ENCODE measurements at places on chromosomes 12 and 14.

GRCh38 chr12:110102255-110102654 lies 21.9 kb upstream of the IFT81 start:
- no peaks in the 10 kb centered on the region for H3K27me3 ChIP-seq
- no peaks in the 10 kb centered on the region for H3K36me3 ChIP-seq
- no peak overlapping the region for H3K27ac ChIP-seq
- peaks cover 3% of the 10 kb centered on the region for H3K4me1 ChIP-seq

DNA sequence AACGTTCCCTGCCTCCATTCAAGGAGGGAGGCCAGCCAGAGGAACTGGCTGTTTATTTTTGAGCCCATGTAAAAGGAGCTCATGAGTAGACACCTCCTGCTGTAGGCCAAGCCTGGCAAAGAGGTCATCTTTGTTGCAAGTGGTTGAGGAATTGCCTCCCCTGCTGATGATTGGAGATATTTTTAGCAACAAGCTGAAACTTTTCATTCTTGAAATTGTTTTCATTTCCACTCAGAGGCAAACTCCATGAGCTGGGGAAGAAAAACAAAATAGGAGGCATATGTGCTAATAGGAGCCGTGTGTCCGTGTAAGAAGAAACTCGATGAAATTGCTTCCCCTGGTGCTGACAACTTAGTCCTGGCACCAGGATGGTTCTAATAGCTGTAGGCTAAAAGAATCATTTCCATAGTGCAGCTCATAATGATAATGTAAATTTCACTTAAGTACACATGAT lies 440.1 kb upstream of the FAR2 start:
- H3K36me3 ChIP-seq, result no peaks in the 10 kb centered on the region
- no peak for DNase-seq
- no peak overlapping the region for H3K4me3 ChIP-seq
- H3K4me1 ChIP-seq, result no peaks in the 10 kb centered on the region
- H3K27ac ChIP-seq, result no peak overlapping the region

- H3K4me3 ChIP-seq, result no peak overlapping the region
- peaks cover 56% of the 10 kb centered on the region for H3K27me3 ChIP-seq
- no peaks in the 10 kb centered on the region for H3K4me1 ChIP-seq
- no peak overlapping the region for H3K27ac ChIP-seq
- no peaks in the 10 kb centered on the region for H3K36me3 ChIP-seq
- DNase-seq, result no peak
Measured at GRCh38 chr14:101131451-101131916, 228.0 kb upstream of the RTL1 start.

GRCh38 chr12:27025116-27025515 lies 2.8 kb downstream of the MED21 start:
- H3K4me3 ChIP-seq, result no peak overlapping the region
- peaks cover 12% of the 10 kb centered on the region for H3K4me1 ChIP-seq
- H3K27ac ChIP-seq, result no peak overlapping the region
- peaks cover 35% of the 10 kb centered on the region for H3K36me3 ChIP-seq

GRCh38 chr12:103964805-103965204 lies 867 bp upstream of the TDG start:
- H3K27ac ChIP-seq, result peak overlapping the region; percentile 85
- peak overlapping the region; percentile 69 for H3K4me3 ChIP-seq
- no peak for DNase-seq
- H3K36me3 ChIP-seq, result peaks cover 29% of the 10 kb centered on the region
- no peaks in the 10 kb centered on the region for H3K27me3 ChIP-seq

- no peak overlapping the region for H3K27ac ChIP-seq
- H3K4me1 ChIP-seq, result peaks cover 11% of the 10 kb centered on the region
- no peak overlapping the region for H3K4me3 ChIP-seq
- no peaks in the 10 kb centered on the region for H3K27me3 ChIP-seq
Measured at GRCh38 chr14:68650404-68650994, 142.4 kb downstream of the ZFP36L1 start.

- H3K36me3 ChIP-seq, result no peaks in the 10 kb centered on the region
- peak; percentile 68 for DNase-seq
- no peak overlapping the region for H3K27ac ChIP-seq
- H3K27me3 ChIP-seq, result no peaks in the 10 kb centered on the region
- no peak overlapping the region for H3K4me3 ChIP-seq
Measured at GRCh38 chr12:132218915-132219314, 74.7 kb downstream of the NOC4L start.

- peaks cover 15% of the 10 kb centered on the region for H3K27me3 ChIP-seq
- H3K36me3 ChIP-seq, result no peaks in the 10 kb centered on the region
- no peak overlapping the region for H3K4me3 ChIP-seq
- no peak overlapping the region for H3K27ac ChIP-seq
Measured at GRCh38 chr12:95591731-95592130, 40.5 kb upstream of the USP44 start.

- no peaks in the 10 kb centered on the region for H3K4me1 ChIP-seq
- DNase-seq, result no peak
- H3K27me3 ChIP-seq, result no peaks in the 10 kb centered on the region
- H3K36me3 ChIP-seq, result no peaks in the 10 kb centered on the region
Measured at GRCh38 chr14:86652526-86652925, 1122.6 kb downstream of the FLRT2 start.

GRCh38 chr14:92460916-92461579 lies 52.5 kb upstream of the RIN3 start:
- H3K4me3 ChIP-seq, result no peak overlapping the region
- no peaks in the 10 kb centered on the region for H3K36me3 ChIP-seq
- no peaks in the 10 kb centered on the region for H3K4me1 ChIP-seq

DNA sequence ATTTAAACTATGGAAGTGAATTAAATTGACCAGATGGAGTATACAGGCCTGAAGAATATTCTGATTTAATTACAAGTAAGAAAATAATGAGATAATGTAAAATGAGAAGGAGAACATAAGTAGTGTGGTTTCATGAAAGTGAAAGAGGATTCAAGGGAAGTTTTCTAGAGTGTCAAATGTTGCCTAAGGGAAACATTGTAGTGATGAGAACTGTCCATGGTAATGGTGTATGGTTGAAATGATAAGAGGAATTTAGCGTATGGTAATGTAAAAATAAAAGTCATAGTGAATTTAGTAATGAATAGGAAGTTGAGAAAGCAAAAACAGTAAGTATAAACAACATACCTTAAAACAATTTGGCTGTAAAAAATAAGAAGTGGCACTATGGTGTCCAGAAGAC lies 1954.6 kb upstream of the FLRT2 start:
- H3K36me3 ChIP-seq, result no peaks in the 10 kb centered on the region
- no peak overlapping the region for H3K4me3 ChIP-seq
- H3K4me1 ChIP-seq, result no peaks in the 10 kb centered on the region

DNA sequence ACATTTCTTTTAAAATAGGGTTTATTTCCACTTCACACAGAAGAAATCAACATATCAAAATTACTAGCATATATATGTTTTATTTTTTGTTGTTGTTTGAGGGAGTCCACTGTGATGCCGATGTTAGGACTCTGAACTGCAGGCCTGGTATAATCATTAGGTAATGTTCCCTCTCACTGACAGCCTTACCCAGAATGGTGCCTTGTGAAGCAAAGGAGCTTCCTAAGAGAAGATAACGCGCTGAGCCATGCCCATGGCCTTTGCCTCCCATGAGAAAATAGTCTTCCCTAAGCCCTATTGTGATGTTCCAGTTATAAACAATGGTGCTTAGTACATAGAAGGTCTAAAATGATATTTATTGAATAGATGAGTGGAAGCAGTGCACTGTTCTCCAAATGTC lies 12.0 kb downstream of the GNG2 start:
- H3K27me3 ChIP-seq, result no peaks in the 10 kb centered on the region
- H3K36me3 ChIP-seq, result no peaks in the 10 kb centered on the region
- no peak overlapping the region for H3K4me3 ChIP-seq
- DNase-seq, result no peak
- no peak overlapping the region for H3K27ac ChIP-seq

- peaks cover 9% of the 10 kb centered on the region for H3K4me1 ChIP-seq
- H3K36me3 ChIP-seq, result no peaks in the 10 kb centered on the region
- no peak overlapping the region for H3K27ac ChIP-seq
- DNase-seq, result peak; percentile 66
- no peaks in the 10 kb centered on the region for H3K27me3 ChIP-seq
- H3K4me3 ChIP-seq, result peak overlapping the region; percentile 59
Measured at GRCh38 chr12:57127101-57127725, 1.1 kb upstream of the LRP1 start.

GRCh38 chr14:90567991-90568390 lies 171.2 kb downstream of the CALM1 start:
- H3K4me1 ChIP-seq, result no peaks in the 10 kb centered on the region
- H3K27ac ChIP-seq, result no peak overlapping the region
- no peak overlapping the region for H3K4me3 ChIP-seq
- no peaks in the 10 kb centered on the region for H3K27me3 ChIP-seq
- H3K36me3 ChIP-seq, result peaks cover 19% of the 10 kb centered on the region

DNA sequence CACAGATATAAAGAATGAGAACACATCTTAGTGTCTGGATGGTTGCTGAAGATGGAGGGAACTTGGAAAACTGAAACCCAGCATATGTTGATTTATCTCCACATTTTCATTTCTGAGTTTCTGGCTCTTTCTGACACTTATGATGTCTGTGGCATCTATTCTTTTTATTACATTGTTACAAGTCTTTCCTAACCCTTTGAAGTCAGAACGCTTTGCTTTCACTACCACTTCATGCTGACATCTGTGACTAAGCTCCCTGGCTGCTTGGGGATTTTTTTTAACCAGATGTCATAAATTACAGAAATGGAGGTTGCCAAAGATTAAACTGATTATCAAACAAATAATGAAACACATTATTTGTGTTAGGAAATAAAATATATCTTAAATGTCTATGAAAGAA lies 188.7 kb downstream of the KITLG start:
- no peak overlapping the region for H3K4me3 ChIP-seq
- H3K27me3 ChIP-seq, result no peaks in the 10 kb centered on the region
- no peaks in the 10 kb centered on the region for H3K36me3 ChIP-seq
- no peaks in the 10 kb centered on the region for H3K4me1 ChIP-seq

DNA sequence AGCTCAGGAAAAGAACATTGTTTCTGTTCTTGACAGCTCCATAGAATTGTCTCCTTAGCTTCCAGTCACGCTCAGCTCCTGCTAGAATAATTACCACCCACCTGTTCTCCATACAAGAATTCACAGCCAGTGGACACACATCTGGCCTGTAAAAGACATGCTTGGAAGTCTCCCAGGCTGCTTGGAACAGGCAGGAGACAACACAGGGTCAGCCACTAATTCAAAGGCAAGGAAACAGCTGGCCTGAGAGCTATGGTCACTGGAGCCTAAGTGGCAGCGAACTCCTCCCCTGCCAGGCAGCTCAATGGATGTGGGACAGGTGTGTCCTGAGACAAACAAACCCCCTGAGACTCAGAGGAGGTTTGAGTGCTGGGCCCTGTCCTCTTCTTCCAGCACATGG lies 22.9 kb upstream of the LTBP2 start:
- H3K27ac ChIP-seq, result no peak overlapping the region
- H3K27me3 ChIP-seq, result peaks cover 30% of the 10 kb centered on the region
- no peak for DNase-seq
- H3K4me3 ChIP-seq, result no peak overlapping the region
- H3K36me3 ChIP-seq, result no peaks in the 10 kb centered on the region

GRCh38 chr12:7503686-7504415 lies at the start of gene CD163:
Gene CD163 (minus strand): TSS chr12:7503777. CDS start chr12:7503690, 87 bp downstream.
- H3K36me3 ChIP-seq, result no peaks in the 10 kb centered on the region
- H3K27me3 ChIP-seq, result no peaks in the 10 kb centered on the region
- no peak within 1 kb of the TSS for H3K4me3 ChIP-seq
- H3K4me1 ChIP-seq, result no peaks in the 10 kb centered on the region
- DNase-seq, result no peak

DNA sequence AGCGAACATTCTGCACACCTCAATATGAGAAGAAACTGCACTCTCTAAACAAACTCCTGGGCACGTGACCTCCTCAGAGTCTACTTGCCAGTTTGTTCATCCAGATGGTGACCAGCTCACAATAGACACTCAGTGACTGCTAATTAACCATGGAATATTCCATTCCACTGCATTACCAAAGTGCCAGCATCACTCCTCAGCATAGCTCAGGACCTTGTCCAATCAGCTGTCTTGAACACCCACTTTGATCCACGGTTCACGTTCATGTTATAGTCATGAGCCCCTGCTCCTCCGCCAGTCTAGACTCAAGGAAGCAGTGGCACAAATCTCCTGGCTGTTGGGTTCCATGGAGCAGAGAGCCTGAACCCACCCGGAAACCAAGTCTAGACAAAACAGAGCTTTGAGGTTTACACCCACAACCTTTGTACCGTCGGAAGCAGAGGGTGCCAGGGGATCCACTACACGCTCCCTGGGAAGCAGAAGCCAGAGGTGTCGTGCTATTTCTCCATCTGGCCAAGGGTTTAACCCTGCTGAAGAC lies 285.3 kb downstream of the ZFP36L1 start:
- H3K4me1 ChIP-seq, result no peaks in the 10 kb centered on the region
- no peaks in the 10 kb centered on the region for H3K27me3 ChIP-seq
- no peak overlapping the region for H3K4me3 ChIP-seq
- no peak overlapping the region for H3K27ac ChIP-seq
- DNase-seq, result no peak

DNA sequence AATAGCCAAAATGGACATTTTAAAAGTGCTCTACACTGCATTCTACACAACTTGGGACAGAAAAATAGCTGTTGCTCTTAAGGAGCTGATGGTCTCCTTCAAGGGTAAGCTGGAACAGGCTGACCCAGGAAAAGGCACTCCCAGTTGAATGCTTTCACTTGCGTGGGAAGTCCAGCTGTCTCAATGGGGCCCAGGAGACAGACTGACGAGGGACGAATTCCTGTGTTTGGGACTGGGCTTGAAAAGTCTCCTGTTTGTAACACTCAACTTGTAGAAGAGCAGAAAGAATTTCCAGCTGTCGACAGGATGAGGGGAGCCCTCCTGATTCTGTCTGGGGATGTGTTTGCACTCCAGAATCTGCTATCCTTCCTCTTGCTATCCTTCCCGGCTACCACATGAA lies 180.8 kb downstream of the ZFP36L1 start:
- H3K27ac ChIP-seq, result no peak overlapping the region
- H3K4me1 ChIP-seq, result no peaks in the 10 kb centered on the region
- no peaks in the 10 kb centered on the region for H3K36me3 ChIP-seq
- no peak for DNase-seq
